Hippocampal formation (tissue), 2 donors: ENCODE measurements at places on chromosomes 13 and 19.

DNA sequence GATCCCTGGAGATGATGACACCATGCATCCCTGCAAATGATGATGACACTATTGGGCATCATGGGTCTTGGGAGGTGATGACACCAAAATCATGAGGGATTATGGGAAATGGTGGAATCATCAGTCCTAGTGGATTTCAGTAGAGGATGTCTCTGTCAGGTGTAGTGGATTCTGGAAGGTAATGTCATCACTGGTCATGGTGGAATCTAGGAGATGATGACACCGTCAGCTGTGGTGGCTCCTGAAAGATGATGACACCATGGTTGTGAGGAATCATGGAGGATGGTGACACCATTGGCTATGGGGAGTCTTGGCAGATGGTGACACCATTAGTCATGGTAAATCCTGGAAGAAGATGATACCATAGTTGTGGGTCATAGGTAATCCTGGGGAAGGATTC lies 11.9 kb downstream of the SHISA7 start:
- no peak for DNase-seq

DNA sequence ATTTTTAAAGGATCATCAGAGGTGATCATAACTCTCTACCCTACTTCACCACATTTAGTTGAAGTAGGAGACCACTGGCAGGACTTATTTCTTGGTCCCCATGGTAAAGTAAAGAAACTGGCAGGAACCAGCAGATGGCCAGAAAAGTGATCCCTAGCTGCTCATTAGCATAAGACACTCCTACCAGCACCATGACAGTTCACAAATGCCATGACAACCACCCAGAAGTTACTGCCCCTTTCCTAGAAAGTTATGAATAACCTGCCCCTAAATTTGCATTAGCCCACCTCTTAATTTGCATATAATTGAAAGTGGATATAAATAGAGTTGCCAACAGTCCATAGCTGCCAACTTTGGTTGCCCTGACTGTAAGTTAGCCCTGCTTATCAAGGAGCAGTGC lies 18.4 kb upstream of the RUBCNL start:
- no peak for DNase-seq

DNA sequence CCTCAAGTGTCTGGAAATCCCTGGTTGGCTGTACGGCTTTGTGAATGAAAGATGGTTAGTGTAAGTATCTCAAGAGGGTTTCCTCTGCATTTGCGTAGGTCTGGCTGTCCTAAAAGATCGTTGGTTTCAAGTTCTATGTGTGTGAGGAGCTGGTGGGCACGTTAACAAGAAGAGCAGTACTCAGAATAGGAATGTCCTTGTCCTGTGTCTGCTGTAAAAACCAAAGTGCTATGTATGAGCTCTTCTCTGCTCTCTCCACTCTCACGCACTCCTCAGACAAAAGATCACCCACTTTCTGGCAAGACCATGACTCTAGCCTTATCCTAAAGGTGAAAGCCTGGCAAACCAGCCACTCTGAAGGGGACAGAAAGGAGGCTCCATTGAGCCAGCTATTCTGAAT lies 39.1 kb downstream of the USP12 start:
- no peak for DNase-seq

GRCh38 chr13:34391076-34391475 lies 551.0 kb upstream of the NBEA start:
- no peak for DNase-seq

- no peak for DNase-seq
These were observed 14.2 kb upstream of the ZNF91 start for GRCh38 chr19:23409392-23410048.

DNA sequence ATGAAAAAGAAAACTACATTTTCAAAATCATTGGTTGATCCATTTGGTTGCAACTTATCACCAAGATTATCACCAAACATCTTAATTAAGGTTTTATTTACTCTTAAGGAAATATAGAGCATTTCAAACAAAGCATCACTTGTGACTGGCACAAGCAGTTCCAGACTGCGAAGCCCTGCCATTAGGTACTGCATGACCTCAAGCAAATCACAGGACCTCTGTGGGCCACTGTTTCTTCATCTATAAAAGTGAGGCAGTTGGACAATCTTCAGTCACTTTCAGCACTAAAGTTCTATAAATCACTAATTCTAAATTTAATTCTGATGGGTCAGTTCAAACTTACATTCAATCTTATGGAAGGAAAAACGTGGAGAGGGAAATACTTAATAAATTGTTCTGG lies 2.0 kb downstream of the ELF1 start:
- no peak for DNase-seq

DNA sequence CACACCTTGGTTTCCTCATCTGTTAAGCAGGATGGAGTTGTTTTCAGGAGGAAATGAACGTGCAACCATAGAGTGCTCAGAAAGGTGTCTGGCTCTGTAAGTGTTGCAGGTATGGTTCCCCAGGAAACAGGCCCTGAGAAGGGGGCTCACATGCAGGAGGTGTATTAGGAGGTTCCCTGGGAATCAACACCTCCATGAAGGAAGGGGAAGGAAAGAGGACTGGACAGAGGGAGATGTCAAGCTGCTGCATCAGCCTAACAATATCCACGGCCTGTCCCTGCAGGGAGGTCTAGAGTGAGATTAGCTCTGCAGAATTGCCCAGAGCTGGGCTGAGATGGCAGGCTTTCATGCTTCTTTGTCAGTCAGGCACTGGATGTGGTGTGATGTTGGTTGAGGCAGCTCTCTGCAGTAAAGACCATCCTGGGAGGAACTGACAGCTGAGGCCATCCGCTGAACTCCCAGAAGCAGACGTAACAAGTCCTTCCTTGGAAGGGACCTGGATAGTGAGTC lies 373.3 kb downstream of the ZNF536 start:
- no peak for DNase-seq

GRCh38 chr13:100534147-100534843 lies 54.3 kb downstream of the GGACT start:
- DNase-seq = no peak

GRCh38 chr13:28499609-28500008 lies 4.7 kb upstream of the FLT1 start:
- no peak for DNase-seq

GRCh38 chr13:113942591-113943103 lies 31.2 kb downstream of the C13orf46 start:
- no peak for DNase-seq

- no peak for DNase-seq
These were observed 13.2 kb downstream of the DIAPH3 start for GRCh38 chr13:60150538-60150937.
